ENCODE measurements at places on chromosomes 2 and 18.
A peak's percentile ranks its signal among the peaks of the same experiment; 100 is the strongest.

GRCh38 chr2:151243468-151243867 is 18.2 kb downstream of the RBM43 start:
- no peak for DNase-seq

GRCh38 chr2:218066926-218067515 is 2.0 kb upstream of the RUFY4 start:
- no peak for DNase-seq

- no peak for DNase-seq
Measured at GRCh38 chr2:70686577-70687460, 81.2 kb downstream of the ADD2 start.

DNA sequence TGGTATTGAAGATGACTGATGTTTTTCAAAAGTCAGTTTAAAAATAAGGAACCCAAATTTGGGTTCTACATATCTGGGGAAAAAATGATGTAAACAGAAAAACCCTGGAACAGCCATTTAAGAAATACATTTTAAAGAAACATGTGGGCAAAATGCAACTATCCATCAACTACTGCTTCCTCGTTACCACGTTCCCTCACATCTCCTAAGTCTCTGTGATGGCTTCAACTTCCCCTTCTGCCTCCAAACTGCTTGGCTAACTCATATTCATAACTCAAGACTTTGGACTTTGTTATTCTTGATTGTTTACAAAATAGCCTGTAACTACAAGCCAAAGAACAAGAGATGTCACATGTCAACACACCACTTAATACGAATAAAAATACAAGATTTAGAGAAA is 116.3 kb downstream of the DYM start:
- no peak for DNase-seq

- DNase-seq = no peak
Measured at GRCh38 chr18:49514577-49514976, 27.5 kb upstream of the C18orf32 start.

DNA sequence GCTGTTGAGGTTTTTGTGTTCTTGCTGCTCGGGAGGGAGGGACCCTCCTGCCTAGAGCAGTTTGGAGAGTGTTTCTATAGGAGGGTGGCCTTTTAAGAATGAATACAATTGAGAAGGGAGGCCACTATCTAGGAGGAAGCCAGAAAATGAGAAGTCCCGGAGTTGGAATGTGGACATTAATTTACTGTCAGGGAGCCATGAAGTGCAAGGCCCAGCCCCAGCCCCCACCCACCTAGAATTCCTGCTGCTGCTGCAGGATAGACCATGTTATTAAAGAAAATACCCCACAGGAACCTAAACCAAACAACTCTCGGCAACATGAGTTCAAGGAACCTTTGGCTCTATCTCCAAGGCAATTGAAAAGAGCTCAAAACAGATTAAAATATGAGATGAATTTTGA is 46.0 kb downstream of the ZBTB7C start:
- DNase-seq = no peak

- DNase-seq = peak; percentile 75
Measured at GRCh38 chr2:135820003-135820618, 16.9 kb downstream of the LCT start.

DNA sequence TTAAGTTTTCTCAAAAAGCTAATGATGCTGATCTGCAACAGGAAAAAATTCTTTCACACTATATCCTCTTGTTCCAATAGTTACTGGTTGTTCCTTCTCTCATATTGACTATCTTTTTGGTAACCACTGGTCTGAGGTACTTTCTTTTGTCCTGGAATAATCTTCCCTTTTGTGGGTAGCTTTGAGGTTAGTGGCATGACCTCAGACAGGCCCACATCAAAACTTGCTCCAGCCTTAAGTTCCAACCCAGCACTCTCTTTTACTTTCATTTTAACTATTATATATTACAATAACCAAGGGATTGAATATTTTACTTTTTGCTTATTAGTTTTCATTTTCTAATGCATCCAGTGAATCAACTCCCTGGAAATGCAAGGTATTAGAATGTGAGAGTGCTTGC is 9.5 kb downstream of the REG1A start:
- no peak for DNase-seq

DNA sequence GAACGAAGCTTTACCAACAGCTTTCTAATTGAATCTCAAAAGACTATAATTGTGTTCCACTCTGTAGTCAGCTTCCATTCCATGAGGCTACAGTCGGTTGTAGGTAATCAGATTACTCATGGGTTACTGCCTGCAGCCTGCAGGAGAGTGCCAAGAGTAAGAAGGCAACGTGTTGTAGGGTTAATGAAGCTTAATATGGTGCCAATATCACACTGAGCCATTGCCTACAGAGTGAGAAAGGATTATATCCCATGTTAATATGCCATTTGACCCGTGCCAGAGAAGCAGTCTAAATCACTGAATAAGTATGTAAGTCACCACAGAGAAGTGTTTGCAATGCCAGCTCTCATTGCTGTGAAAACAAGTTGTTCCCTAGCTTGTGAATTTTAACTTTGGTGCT is 734.5 kb upstream of the ACVR2A start:
- no peak for DNase-seq

DNA sequence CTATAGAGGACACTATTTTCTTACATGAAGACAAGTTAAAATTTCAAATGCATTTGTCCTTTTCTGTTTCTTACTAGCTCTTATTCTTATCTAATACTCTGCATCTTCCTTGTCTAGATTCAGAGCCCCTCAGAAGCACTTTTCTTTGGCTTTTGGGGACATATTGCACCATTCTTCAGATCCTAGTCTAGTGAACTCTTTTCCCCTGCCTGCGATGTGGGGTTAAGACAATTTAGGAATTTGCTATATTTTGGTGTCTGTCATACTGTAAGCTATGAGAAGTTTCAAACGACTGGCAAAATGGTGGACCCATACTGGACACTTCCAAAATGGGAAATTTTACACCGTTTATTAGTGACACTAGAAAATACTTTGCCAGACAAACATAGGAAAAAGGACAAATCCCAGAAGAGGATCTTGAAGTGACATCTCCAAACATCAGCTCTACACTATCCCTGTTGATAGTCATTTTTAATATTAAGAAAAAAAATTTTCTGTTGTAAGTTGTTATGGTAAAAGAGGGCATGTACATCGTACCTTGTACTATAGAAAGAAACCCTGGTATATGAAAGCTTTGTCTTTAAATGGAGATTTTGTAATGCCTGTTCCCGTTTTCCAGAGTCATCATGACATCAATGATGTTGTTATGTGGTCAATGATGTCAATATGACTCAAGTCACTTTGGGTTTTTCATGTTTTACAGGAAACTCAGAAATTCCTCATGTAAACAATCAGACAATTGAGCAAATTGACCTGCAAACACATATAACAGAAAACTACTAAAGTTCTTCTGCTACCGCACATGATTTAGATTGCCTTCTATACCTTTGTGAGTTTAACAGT is 4.4 kb upstream of the KYNU start:
- no peak for DNase-seq

GRCh38 chr2:10161206-10161931 is 38.8 kb downstream of the RRM2 start:
- DNase-seq = no peak

- peak; percentile 19 for DNase-seq
Measured at GRCh38 chr2:4047961-4048891, 344.9 kb downstream of the DCDC2C start.

GRCh38 chr2:152200101-152200500 is 24.5 kb upstream of the STAM2 start:
- no peak for DNase-seq

GRCh38 chr2:28544405-28544921 is 48.6 kb downstream of the PLB1 start:
- no peak for DNase-seq

DNA sequence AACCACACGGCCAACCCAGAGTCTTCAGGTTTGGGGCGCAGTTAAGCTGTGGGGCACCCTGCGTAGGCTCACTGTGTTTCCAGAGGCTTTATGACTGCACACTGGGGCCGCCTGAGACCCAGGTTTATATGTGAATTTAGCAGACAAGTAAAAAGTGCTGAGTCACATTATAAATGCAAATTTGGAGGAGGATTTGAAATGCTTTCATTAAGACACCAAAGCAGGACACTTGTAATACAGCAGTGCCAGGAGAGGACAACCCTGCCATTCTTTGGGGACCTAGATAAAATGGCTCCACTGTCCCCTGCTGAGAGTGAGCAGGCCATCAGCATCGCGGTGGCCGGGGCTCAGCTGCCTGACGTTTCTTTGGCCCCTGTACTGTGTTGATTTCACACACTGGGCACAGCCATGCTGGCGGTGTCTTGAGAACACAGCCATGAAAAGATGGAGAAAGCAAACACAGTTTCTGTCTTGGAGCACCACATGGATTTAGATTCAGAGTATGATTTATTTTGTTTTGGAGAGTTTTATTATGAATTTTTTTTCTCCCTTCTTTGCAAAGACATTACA is 10.2 kb downstream of the ACKR3 start:
- DNase-seq = no peak
